Right cardiac atrium (tissue), 5 donors: ENCODE measurements at places on chromosomes 2 and 18. TPM values are rescaled to one million over a fixed set of nuclear protein-coding genes. Genes with fewer than 3 reads are reported as not detected.

NOSTRIN gene
- total RNA-seq = 33.2 TPM

- DNase-seq = no peak
These were observed 240.7 kb upstream of the FAM98A start for GRCh38 chr2:33839791-33840190.

DNA sequence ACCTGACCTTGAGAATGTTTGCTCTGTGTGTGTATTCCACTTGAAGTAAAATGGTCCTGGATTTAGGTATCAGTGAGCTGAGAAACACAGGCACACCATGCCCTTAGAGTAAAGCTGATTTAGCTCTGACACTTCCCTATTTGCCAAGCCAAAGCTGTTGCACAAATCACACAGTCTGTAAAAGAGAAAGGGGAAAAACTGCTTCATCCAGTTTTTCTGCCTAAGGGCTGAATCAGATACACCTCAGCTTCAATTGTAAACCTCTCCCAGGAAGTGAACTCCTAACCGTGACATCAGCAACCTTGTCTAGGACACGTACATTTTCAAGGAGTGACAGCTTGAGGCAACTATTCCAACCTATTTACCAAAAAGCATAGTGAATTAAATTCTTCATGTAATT, 150.4 kb downstream of the NR4A2 start:
- no peak for DNase-seq

APOB gene
- 93.2 TPM for total RNA-seq

- no peak for DNase-seq
These were observed 610.0 kb downstream of the GALR1 start for GRCh38 chr18:77859634-77860033.

- DNase-seq = no peak
These were observed 6.1 kb downstream of the SLC66A2 start for GRCh38 chr18:79945118-79946042.

ASB18 gene
- total RNA-seq = 1.1 TPM

DNA sequence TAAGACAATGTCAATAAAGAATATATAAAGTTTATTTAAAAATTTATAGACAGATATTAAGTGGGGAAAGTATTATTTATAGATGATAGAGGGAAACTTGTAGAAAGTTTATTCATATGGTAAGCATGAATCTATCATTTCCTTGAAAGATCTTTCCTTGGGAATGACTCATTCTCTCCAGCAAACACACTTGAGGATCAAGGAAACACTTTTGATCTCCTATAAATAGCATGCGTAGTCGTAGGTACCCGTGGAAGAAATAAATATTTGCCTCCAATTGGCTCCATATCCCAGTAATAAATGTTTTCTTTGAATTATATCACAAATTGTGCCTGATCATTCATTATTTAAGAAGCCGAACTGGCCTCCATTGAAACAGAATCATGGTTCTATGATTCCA, 483.4 kb downstream of the RNF144A start:
- DNase-seq = no peak

GRCh38 chr2:80303909-80304837, at the start of gene LRRTM1:
LRRTM1 (minus strand) TSS chr2:80304752; CDS start chr2:80303819, 933 bp downstream.
- no peak for DNase-seq

DNA sequence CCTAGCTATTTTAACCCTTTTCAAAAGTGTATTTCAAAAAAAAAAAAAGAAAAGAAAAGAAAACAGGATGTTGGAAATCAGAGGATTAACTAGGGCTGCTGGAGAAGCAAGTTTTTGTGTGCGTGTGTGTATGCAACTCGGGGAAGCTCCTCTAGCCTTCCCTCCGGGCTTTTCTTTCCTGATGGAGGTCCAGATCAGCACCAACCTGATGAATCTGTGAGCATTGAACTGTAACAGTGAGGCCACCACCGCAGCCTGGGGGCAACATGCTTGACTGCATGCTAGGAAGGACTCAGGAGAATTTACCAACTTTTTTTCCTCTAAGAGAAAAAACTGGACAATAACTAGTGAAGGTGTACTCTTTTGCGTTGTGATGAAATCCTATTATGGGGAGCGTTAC, 2.3 kb downstream of the OBSL1 start:
- no peak for DNase-seq

DNA sequence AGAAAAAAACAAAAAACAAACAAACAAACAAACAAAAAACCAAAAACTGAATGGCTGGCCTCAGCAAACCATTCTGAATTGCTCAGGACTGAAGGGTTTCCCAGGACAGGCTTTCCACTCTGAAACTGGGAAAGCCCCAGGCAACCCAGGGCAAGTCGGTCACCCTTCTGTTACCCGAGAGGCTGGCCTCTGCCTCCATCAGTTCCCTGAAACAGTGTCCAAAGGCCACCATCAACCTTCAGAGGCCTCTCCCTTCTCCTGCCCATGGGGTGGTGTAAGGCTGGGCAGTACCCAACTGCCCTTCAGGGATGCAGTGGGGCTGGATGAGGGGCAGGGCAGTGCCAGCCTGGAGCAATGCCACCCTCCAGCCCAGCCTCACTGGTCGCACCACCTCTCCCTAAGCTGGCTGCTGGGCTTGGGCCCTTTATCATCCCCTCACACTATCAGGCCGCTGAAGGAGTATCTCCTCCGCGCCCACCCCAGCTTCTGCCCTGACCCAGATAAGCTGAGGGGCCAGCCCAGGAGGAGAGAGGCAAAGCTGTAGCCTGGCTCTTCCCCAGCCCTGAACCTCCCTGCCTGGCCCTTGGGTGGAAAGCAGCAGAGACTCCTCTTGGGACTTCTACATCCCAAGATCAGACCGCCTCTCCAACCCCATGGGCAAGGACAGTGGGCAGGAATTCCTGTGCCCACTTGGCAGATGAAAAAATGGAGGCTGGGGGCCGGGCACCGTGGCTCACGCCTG, 35.9 kb downstream of the ZFP36L2 start:
- DNase-seq = no peak

GRCh38 chr2:160533482-160533881, 39.9 kb upstream of the RBMS1 start:
- no peak for DNase-seq

GRCh38 chr2:226114436-226114835, 685.2 kb downstream of the IRS1 start:
- peak; percentile 71 for DNase-seq

- DNase-seq = no peak
These were observed 110.4 kb upstream of the RAB27B start for GRCh38 chr18:54717673-54718407.

- DNase-seq = no peak
These were observed 3.4 kb downstream of the REL start for GRCh38 chr2:60884800-60885199.

ZSWIM2 gene
- not detected for total RNA-seq

DNA sequence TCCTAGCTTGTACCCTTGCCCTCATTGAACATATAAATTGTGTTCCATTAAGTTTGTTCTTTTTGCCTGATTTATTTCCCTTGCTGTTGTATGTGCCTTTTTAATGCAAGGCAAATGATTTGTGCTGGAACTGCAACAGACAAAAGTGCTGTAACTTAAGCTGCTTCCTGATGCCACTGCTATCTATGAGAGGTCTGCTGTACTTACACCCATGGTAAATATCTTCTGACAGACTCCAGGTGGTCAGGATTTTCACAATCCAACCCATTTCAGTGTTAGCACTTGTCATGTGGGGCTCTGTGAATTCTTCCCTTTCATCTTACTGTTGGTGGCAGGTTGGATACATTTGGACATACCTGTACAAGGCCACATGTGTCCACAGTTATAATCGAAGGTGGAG, 63.5 kb downstream of the ARHGAP15 start:
- DNase-seq = no peak

- no peak for DNase-seq
These were observed 222.3 kb downstream of the SMAD2 start for GRCh38 chr18:47708206-47708605.

DNA sequence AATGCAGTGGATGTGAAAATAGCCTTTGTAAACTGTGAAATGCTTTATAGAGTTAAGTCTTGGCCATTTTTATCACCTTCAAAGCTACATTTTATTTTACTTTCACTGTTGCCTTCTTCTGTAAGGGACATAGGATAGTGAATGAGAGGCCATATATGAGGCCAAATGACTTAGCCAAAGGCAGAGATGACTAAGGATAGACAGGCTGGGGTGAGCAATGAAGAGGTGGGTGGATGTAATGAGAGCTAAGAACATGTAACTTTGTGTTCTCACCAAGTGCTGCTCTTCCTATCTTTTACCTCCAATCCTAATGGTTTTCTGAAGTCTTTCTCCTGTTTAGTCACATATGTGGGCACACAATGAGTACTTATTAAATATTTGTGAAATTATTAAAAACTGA, 101.9 kb downstream of the MBD5 start:
- no peak for DNase-seq

DNA sequence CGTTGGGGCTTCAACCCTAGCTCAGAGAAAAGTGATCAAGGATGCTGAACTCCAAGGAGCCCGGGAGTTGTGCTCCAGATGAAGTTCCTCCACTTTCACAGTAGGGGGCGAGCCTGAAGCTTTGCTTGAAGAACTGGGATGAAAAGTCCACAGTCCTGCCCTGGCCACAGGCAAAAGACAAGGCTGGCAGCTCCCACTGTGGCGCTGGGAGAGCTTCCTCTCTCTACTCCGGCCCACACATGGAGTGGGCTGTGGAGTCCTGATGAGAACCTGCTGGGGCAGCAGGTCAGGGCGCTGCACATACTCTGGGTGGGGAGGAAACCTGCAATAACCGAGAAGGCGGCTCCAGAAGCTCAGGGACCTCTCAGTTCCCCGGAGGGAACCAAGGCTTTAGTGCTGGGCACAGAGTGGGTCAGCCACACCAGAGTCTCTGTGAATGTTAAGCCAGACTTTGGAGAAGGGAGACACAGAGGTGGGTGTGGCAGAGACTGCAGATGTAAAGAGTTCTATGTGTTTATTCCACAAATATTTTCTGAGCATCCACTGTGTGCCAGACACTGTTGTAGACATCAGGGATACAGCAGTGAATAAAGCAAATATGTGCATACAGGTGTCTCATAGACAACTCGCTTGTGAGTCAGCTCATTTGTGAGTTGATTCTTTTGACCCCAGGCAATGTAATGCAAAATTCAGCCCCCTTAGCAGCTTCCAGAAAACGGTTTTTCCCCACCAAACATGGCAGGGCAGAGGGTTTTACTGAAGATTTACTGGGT, 48.0 kb upstream of the MRPL33 start:
- DNase-seq = peak; percentile 71

INPP5D gene
- total RNA-seq = 5.0 TPM

RGPD3 gene
- total RNA-seq = not detected

GRCh38 chr2:164984428-164984827, 29.1 kb upstream of the SLC38A11 start:
- DNase-seq = no peak

SELENOI gene
- total RNA-seq = 20.2 TPM

DNA sequence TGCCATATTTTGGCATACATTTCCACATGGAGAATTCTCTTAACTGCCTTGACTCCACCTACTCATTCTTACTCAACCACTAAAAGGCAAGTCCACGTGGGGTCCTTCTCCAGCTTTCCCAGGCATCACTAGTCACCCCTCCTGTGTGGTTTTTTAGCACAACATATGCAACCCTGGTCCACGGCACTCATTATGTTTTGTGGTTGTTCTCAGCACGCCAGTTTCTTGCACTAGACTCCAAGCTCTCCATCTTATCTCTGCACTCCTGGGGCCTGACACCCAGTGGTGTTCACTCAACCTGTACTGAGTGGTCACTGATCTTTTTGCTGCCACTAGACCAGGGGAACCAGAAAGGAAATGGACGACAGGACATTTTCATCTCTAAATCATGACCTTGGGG, 18.0 kb downstream of the MARCHF4 start:
- DNase-seq = no peak

- no peak for DNase-seq
These were observed 2153.2 kb upstream of the PIK3C3 start for GRCh38 chr18:39801848-39802247.

DNA sequence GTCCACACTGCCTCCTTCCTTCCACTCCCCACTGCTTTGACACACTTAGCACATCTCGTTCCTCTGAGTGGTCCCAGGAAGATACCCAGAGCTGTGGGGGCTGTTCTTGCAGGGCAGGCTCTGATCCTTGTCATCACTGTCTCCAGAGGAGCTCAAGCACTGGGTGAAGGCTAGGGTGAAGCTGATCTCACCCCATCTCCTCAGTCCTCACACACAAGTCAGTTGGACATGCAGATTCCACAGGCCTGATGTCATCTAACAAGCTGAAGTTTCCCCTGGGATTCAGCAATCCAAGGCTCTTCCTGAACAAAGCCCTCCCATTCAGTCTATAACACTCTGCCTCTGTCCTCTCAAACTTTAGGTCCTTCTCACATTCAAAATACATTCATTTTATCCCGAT, 90.6 kb upstream of the RAB6C start:
- DNase-seq = no peak

DNA sequence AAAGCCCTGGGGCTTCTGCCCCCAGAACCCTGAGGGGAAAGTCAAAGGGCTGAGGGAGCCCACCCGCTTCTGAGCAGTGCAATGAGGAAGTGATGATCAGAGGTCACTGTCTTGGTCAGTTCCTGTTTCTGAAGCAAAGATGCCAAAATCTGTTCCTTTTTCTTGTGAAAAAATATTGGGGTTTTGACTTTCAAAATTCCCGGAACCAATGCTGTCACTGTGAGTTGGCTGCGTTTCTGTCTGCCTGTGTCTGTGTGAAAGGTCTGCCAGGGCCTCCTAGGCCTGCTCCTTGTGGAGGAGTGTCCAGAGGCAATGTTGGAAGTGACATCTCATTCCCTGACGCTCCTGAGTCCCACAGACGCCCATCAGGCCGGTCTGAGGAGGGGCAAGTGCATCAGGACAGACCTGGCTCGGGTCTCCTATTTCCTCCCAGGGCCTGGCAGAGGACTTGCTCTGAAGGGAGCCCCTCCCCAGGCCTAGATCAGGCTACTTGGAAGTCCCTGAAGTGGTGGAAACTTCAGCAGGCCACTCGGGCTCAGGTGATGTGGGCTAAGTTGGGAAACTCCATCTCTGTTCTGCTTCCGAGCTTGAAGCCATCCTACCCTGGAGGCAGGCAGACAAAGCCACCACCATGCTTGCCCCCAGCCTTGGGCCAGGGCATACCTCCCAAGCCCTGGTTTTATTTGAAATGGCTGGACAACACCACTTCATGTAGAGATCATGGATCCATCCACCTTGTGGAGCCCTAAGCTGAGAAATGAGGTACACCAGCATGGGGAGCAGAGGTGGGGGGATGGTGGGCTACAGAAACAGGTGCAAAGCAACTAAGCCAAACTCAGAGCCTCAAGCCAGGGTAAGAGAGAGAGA, 51.0 kb downstream of the PKDCC start:
- peak; percentile 81 for DNase-seq

DNA sequence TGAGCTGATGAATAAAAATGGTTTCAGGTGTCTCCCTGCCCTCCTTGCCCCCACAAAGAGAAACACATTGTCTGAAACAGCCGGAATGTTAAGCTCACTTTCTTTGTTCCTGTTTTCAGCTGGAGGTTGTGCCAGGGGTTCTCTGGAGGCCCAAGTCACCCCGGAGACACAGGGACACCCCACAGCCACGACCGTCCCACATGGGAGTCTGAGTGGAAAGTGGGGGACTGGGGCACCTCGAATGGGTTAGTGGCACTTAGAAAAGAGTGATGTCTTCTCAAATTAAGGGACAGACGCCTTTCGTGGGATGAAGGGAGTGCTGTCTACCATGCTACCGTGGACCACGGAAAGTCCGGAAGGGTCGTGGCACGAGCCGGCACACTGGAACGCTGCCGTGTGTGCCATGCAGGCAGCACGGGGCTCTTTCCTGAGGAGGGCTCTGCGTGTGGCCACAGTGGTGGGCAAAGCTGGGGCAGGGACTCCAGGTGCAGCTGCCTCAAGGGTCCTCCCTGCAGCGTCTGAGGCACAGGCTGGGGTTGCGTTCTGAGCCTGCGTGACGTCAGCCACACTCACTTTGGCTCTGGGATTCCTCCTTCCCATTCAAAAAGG, 39.4 kb upstream of the CTDP1 start:
- no peak for DNase-seq
